ENCODE measurements at places on chromosomes 6 and 20.

DNA sequence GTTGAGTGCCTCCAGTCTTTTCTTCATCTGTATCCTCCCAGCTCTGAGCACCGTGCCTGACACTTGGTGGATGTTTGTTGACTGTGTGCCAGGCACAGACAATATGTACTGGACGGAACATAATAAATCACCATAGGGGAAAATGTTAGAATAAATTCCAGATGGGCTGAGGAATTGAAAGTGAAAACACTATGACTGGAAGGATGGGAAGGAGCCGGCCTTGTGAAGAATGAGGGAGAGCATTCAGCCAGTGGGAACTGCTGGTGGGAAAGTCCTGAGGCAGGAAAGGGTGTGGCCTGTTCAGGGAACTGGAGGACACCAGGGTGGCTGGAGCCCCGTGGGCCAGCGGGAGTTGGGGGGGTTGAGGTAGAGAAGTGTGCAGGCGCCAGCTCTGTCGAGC lies 75.4 kb downstream of the MTHFD1L start:
- no peak for DNase-seq

DNA sequence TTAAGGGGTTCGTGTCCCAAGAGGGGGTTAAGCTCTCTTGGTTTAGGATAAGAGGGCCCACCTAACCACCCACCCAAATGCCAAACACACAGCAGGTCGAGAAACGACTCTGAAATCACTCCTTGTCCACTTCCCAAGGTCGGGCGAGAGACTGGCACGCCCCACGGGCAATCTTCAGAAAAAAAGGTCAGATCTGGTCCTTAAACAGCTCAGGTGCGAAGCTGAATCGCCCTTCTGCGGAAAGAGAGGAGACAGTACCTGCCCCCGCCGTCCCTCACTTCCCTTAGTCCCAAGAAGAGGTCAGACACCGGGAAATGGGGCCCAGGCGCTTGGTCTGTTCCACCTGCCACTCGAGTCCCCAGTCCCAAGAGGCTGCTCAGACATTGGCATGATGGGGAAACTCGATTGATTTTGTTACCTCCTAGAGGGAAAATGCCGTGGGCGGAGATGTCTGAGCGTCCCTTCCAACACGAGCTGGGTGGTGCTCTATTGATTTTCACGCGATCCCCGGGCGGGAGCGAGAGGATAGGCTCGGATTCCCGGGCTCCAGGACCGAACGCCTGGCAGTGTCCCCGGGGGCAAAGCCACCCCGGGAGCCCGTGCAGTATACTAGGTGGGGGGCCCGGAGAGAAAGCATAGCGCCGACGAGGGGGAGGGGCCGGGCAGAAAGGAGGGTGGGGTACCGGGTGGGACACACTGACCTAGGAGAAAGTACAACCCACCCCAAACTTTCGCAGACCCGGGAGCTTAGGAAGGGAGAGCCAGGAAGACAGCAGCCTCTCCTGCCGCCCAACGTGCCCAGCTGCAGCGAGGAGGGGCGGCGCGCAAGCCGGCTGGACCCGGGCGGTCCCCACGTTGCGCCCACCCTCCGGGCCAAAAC lies 1.1 kb upstream of the SAMD5 start:
- DNase-seq, result no peak

- DNase-seq, result peak; percentile 82
Measured at GRCh38 chr6:163943607-163944385, 529.3 kb downstream of the QKI start.

GRCh38 chr6:13432526-13433184 lies 54.7 kb downstream of the GFOD1 start:
- no peak for DNase-seq

GRCh38 chr6:32047084-32047478 lies 8.9 kb downstream of the CYP21A2 start:
- no peak for DNase-seq

All from anterior cingulate cortex (tissue), 58 donors.